ENCODE measurements at places on chromosomes 2 and 18.

DNA sequence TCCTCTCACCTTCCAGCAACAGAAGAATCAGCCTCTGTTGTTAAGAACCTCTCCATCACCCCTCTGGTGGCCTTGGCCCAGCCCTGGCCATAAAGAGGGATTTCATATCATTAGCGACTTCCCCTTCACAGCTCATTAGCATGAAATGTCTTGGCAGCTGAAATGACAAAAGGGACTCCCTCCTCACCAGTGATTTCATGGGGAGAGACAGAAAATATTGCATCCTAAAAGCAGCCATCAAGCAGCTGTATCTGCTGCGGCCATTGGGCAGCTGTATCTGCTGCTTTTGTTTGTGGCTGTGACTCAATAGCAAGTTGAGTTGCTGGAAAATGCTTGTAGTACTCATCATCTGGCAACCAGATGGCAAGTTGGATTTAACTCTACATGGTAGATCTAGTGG lies 105.9 kb upstream of the RMDN2 start:
- no peak for DNase-seq

- DNase-seq: no peak
These were observed 61.8 kb downstream of the CDH2 start for GRCh38 chr18:28115149-28115550.

DNA sequence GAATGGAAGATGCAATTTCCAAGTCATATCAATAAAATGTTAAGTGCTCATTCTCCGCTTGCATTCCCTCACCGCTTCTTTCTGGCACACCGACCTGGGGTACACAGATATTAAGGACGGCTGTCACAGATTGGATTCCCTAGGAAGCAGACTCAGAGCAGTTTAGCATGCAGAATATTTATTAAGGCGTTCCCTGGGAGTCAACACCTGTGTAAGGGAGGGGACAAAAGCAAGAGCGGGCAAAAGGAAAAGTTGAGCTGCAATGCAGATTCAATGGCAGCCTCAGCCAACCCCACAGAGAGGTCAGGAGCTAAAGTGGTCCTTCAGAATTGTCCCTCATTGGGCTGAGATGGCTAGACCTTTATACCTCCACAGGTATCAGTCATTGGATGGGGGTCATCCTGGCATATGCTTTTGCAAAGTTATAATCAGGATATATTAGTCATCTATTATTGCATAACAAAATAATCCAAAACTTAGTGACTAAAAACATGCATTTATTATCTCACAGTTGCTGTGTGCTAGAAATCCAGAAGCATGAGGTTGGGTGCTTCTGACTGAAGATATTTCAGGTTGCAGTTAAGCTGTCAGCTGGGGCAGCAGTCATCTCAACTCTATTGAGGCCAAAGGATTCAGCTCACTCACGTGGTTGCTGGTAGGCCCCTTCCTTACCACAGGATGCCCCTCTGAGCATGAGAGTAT lies 27.0 kb upstream of the INO80D start:
- no peak for DNase-seq

DNA sequence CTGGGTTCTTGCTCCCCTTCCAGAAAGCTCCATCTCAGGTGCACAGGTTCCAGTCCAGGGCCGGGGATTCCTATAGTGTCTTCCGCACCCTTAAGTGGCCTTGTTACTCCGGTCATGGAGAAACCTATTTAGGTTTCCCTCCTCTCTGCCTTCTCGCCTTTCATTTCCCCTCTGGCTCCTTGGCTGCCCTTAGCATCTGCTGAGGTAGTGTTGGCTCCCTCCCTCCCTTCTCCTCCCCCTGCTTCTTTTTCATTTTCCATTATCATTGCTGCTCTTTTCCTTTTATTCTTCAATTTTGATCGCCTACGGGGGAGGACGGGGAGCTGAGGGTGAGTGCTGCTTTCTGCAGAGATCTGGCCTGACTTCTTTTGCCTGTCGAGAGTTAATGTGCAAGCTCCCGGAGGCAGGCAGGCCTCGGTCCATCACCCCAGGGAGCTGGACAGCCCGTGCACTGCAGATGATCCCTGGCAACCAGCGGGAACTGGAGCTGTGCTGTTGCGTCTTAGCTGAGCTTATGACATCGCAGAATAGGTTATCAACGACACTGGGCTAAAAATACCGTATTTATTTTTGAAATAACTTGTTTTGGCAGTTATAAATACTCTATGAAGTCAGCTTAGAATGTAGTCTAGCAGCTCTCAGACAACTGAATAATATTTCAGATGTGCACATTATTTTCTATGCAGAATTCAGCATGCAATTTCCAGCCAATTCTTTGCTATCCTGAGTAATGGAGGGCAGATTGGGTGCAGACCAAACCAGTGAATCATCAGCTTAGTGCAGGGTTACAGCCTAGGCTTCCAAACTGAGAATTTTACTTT lies 141.9 kb downstream of the SLC4A3 start:
- no peak for DNase-seq

Measured in NCI-H187 (cell line).